ENCODE measurements at places on chromosomes 2 and 18.

- no peak for DNase-seq
Observed at GRCh38 chr18:72235422-72235821, 308.7 kb downstream of the CBLN2 start.

DNA sequence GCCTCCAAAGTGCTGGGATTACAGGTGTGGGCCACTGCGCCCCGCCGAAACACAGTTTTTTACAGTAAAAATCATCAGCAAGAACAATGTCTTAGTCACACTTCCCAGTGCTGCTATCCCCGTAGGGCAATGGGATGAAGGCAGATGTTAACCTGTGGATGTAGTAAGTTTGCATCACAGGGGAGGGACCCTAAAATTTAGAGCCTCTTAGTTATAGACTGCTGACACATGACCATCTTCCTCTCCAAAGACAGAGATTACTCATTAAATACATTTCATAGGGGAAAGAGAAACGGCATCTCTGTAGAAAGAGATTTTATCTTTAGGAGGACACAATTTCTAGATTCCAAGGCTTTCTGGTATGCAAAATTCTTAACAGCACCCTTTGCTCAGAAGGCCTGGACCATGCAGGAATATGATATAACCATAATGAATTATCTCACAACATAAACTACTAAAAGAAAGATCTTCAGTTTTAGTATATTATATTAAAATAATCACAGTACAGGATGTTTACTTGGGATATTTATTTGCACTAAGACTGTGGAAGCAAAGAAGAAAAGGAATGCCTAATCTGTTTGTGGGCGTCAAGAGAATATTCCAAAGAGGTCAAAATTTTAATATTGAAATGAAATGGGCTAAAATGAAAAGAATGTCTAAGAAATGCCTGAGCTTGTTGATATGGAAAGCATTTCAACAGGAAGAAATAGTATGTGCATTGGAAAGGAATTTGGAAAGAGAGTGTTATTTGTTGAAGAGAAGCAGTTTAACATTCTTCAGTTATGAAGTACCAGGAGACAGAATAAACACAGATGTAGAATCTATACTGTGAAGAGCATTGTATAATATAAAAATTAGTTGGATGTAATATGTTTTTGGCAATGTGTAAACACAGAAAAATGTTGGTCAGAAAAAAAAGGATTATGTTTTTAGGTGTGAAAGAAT is 1228.3 kb upstream of the CHAC2 start:
- no peak for DNase-seq

- DNase-seq = no peak
Observed at GRCh38 chr2:225462945-225463344, 63.4 kb downstream of the NYAP2 start.

DNA sequence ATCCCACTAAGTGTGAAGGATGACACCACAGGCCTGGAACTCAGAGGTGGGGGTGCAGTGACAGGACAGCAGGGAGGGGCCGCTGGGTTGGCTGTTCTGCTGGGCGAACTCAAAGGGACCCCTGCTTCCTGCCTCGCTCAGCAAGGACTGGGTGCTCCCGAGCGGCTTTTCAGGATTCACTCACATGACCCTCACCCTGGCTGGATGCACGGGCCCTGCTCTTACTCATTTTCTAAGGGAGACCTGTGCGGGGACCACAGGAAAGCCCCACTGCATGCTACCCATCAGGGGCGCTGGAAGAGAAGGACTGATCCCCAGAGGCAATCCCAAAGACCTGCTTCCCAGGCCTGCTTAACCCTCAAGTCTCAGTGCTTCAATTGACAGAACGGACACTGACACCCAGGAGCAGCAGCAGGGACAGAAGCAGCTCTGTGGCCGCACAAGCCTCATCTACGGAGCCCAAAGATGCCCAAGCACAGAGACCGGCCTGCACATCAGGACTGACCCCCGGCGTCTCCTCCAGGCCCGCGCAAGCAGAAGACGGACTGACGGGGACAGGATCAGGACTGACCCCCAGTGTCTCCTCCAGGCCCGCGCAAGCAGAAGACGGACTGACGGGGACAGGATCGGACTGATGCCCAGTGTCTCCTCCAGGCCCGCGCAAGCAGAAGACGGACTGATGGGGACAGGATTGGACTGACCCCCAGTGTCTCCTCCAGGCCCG is 29.6 kb downstream of the THAP4 start:
- no peak for DNase-seq

- peak; percentile 67 for DNase-seq
Observed at GRCh38 chr18:36688020-36688965, 140.5 kb downstream of the TPGS2 start.

- no peak for DNase-seq
Observed at GRCh38 chr2:26606847-26607190, 34.3 kb downstream of the CIB4 start.

DNA sequence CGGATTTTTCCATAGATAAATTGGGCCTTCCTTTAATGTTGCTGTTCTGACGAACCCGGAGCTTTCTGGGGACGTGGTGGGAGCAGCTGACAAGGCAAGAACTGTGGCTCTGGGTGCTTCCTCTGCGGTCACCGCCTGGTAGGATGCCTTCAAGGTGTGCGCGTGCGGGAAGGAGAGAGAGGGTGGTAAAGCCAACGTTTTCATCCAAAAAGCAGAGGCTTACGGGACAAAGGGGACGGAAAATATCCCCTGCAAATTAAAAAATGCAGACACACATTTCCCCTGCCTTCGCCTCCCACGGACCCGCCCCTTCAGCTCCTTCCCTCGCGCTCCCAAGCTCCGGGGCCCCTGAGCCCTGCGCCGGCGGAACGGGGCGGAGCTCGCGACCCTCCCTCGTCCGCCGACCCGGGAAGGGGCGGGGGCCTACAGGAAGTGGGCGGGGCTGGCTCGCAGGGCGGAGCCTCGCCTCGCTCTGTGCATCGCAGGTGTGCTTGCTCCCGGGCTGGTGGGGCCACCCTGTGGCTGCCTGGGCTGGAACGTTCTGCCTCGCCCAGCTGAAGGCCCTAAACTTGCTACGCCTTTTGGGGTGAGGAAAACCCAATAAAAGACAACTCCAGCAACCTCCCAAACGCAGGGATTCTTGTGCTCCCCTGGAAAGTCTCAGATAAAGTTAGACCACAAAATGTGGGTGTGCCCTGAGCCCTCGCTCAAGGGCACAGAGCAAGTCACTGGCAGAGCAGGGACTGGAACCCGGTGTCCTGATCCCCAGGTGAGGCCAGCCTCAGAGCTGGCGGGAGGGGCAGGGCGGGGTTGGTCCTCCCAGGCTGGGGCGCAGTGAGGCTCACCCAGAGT is 25.4 kb upstream of the SLC66A3 start:
- DNase-seq = peak; percentile 83

GRCh38 chr2:168962636-168963035 is 61.5 kb downstream of the G6PC2 start:
- DNase-seq = no peak

DNA sequence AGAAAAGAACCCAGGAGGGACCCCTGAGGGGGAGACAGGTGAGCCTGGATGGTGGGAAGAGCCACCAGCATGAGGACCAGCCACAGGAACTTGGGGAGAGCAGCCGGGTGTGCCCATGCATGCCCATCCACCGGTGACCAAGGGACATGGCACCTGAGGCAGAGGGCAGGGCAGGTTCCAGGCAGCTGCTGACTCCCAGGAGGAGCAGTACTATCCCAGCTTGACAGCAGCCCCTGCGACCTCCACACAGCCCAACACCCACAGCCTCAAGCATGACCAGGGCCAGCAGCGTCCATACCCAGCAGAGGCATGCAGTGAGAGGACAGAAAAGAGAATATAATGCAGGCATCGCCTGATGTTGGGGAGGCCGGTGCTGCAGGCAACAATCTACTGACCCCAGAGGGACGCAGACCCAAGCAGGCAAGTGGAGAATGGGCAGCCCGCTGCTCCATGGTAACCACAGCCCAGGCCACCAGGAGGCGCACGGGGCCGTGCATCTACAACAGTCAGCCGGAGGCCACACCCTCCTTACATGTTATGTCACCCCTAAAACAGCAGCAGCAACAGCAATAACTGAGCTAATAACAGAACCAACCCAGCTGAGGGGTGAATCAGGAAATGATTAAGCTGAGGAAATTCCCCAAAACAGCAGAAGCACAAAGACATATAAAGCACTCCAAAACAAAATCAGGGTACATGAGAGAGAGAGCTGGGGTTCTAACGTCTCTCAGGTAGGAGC is 44.1 kb downstream of the ANKMY1 start:
- peak; percentile 89 for DNase-seq

DNA sequence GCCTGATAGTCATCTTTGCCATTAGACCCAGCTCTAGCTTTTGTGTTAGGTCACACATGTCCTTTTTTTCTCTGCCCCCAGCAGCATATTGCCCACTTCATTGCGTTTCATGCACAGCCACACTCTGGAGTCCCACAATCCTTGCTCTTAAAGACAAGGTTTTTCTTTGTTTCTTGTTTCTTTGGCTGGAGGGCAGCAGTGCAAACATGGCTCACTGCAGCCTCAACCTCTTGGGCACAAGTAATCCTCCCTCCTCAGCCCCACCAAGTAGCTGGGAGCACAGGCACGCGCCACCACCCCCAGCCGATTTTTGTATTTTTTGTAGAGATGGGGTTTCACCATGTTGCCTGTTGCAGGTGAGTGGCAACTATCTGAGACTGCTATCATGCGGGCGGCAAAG is 16.9 kb upstream of the PAPOLG start:
- DNase-seq = no peak

DNA sequence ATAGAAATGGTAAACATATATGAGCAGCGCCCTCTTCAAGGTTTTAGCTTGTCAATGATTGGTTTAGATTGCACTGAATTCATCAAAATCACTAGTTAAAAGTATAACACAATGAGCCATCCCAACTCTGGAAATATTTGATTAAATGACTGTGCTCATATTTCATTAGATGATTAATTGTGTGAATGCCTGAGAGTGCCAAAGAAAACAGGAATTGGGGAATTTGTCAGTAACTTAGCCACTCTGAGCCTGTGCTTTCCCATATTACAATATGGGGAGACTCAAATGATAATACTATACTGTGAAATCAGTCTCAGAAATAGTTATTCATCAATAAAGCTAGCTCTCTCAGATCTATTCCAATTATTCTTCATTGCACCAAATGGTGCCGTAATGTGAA is 2087.6 kb upstream of the CELF4 start:
- no peak for DNase-seq

- no peak for DNase-seq
Observed at GRCh38 chr2:127051116-127052056, 55.6 kb downstream of the BIN1 start.

DNA sequence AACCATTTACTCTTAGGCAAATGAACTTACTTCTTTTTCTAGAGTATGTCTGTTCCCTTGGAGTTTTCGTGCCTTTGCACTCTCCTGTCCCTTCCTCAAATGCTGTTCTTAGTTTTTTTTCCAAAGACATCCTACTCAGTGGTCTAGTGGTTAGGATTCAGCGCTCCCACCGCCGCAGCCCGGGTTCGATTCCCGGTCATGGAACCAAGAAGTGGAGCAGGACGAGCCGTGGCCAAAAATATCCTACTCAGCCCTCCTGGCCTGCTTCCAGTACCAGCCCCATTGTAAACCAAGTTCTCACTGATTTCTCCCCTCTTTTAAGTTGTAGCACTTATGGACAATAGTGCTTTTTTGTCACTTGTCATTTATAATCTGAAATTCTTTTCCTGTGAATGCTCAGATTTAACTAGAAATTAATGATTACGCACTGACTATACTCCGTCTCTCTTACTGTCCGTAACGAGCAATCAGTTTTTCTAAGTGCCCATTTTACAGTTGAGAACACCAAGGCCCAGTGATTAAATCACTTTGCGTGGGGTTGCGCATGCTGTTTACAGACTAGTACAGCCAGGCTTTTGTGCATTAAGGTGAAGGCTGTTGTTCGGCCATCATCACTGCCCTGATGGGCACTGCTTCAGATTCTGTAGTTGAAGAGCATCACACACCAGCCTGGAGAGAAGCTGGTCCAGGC is 17.9 kb downstream of the GREB1 start:
- DNase-seq = no peak

DNA sequence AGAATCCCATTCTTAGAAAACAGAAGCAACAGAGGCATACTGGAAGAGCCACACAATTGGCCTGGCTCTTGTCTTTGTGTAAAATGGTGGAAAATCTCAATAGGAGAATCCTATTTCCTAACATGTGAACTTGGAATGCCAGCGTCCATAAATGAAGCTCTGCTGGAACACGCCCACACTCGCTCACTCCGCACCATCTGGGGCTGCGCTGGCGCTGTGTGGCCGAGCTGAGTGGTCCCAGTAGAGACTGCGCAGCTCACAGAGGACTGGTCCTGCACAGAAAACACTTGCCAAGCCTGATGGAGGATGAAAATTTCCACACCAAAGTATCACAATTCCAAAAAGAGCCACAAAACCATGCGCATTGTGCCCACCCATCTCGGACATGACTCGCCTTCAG is 56.2 kb downstream of the PXDN start:
- no peak for DNase-seq

DNA sequence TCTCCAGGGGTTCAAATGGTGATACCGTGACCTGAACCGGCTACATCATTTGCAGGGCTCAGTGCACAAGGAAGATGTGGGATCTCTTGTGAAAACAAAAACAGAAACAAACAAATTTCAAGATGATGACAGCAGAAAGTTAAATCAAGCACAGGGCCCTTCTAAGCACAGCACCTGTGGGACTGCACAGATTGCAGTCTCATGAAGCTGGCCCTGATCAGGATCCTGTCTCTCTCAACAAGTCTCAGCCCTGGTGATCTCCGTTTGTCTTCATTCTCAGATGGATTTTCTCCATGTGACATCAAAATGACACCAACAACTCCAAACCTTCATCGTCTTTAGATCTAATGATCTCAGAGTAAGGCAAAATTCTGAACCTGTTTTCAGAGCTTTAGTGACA is 39.7 kb downstream of the LTBP1 start:
- DNase-seq = no peak

DNA sequence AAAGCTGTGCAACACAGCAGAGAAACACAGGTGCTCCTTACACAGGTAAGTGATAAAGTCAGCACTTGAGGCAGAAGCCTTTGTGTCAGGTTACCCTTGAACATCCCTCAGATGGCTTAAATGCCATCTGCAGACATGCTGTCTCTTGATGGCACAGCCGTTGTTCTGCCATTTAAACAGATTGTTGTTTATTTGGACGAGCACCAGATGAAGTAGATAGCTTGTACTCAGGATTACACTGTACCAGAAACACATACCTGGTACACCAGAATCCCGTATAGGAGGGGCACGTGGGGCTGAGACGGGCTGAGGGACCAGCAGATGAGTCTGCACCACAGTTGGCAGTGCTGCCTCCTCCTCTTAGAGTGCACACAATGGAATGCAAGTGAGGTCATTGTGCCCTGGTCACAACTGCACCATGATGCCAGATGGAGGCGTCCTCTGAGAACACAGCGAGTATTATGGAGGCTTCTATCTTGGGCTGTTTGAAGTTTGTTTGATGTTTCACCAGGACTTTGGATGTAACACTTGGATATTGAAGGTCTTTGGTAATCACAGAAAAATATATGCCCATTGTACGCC is 143.0 kb downstream of the TANC1 start:
- DNase-seq = no peak

DNA sequence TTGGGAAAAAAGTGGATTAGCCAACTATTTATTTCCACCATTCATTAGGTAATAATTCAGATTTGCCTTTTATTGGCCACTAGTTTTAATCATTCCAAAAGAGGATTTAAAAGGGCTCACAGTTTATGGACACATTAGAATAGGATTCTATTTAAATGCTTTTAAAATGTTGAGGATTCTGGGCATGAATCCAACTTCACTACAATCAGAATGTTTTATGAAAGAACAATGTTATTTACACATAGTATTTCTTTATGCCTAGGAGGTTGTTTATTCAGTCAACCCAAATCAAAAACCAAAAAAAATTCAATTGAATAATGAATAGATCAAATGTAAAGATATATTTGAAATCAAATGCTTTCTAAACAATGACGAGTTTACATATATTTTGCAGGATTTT is 232.2 kb downstream of the GULP1 start:
- DNase-seq = no peak

All from activated CD4-positive, alpha-beta T cell treated with anti-CD3 and anti-CD28 coated beads for 48 hours (primary cell).